LoVo (cell line): ENCODE measurements at places on chromosomes 2 and 18.

DNA sequence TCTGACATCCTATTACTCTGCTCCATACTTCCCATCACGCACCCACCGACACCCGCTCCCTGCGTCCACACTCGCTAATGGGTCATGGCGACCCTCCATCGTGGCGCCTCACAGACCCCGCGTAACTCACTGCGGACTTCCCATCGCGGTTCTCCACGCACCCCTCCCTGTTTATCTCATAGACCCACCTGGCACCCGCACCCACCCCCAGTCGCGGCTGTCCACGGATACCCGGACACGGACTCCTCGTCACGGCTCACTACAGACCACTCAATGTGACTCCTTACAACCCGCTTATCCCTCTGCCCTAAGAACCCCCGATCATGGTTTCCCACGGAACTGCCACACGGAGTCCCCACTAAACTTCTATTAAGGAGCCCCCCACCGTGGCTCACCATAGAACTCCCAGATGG, 458 bp downstream of the CXXC1 start:
- DNase-seq = no peak

- DNase-seq = no peak
Observed at GRCh38 chr18:47248115-47248603, 3.3 kb downstream of the SKOR2 start.

- DNase-seq = no peak
Observed at GRCh38 chr2:111066062-111066593, 54.6 kb upstream of the BCL2L11 start.

DNA sequence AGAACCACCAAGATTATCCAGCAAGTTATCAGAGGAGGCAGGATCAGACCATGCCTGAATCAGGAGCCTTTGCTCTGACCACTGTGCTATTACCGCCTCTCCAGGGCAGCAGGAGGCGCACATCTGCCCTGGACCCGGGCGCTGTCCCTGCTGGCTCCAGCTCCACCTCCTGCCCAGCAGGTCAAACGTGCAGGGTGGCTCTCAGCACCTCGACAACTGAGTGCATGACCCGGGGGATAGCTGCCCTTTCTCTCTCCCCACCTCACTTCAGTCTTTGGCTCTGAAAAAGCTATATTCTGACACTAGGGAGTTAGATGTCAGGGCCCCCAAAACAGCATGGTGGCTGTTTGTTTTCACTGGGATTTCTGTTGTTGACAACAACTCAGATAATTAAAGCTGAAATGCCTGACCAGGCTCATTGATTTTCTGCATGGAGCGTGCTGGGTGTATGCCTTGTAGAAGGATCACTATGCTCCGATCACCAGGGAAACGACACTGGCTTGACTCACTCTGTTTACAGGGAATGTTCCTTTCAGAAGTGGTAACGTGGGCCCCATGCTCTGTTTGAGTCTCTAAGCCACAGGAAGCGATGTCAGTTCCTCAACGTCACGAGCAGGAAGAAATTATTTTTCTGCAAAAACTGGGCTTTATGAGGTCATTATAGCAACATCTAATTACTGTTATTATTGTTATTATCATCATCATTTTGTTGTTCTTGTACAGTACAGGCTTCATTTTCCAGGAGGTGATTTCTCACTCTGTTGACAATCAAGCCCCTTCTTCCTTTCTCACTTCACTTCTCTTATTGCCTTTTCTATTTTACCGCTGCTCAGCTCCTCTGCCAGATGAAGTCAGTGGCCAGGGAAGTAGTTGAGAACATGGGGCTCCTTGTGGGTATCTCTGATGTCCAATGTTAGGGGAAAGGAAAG, 125.6 kb downstream of the PLB1 start:
- DNase-seq = no peak

GRCh38 chr2:241128266-241128665, 21.0 kb downstream of the PASK start:
- no peak for DNase-seq

- no peak for DNase-seq
Observed at GRCh38 chr18:4578449-4578848, 123.3 kb upstream of the DLGAP1 start.

DNA sequence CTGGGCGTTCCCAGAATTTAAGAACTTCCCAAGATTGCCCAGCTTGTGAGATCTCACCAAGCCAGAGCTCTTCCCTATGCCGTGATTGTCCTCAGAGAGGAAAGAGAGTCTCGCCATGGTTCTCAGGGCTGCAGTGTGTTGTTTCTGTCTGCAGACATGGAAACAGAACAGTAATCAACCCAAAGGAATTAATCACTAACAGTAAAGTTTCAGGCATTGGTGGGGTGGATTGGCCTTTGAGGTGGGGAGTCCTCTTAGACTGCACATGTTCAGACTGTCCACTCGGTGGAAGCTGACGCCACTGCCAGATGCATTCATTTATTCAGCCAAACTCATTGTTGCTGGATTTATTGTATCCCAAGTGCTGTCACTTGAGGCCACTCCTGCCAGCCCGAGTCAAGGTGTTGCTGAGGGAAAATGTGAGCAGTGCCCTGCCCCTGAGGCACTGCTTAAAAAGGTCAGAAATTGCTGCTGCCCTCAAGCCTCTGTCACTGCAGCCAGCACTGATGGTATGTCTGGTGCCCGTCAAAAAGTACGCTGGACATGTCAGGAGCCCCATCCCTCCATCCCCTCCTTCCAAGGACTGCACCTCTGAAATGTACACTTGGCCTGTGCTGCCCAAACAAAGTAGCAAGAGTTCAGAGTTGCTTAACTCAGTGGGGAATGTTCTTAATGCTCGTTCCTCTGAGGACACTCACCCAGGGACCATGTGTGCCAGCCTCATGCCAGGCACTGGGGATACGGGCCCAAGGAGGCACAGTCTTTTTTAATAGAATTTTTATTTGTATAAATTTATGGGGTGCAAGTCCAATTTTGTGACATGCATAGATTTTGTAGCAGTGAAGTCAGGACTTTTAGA, 201.0 kb downstream of the GLI2 start:
- DNase-seq = no peak
